Renal cortical epithelial cell (primary cell): ENCODE measurements at places on chromosomes 12 and 14. TPM values are rescaled to one million over a fixed set of nuclear protein-coding genes. Genes with fewer than 3 reads are reported as not detected.

The PTGDR gene
- total RNA-seq, result not detected in 2 replicates

The KRT6C gene
- not detected in 2 replicates for total RNA-seq

The DPY19L2 gene
- 3.6 and 20.8 TPM in 2 replicates for total RNA-seq

The RAD52 gene
- total RNA-seq, result 11.6 and 18.4 TPM in 2 replicates

The PSMA6 gene
- total RNA-seq, result 160 and 568 TPM in 2 replicates
